ENCODE measurements at places on chromosomes 6 and 20. TPM values are rescaled to one million over a fixed set of nuclear protein-coding genes. Genes with fewer than 3 reads are reported as not detected.
A peak's percentile ranks its signal among the peaks of the same experiment; 100 is the strongest.

- no peak for DNase-seq
- H3K4me1 ChIP-seq = peaks cover 60% of the 10 kb centered on the region
- H3K36me3 ChIP-seq = no peaks in the 10 kb centered on the region
- no peak overlapping the region for H3K4me3 ChIP-seq
- no peaks in the 10 kb centered on the region for H3K27me3 ChIP-seq
Measured at GRCh38 chr20:35327074-35327976, 35.1 kb upstream of the FAM83C start.

- H3K36me3 ChIP-seq = peaks cover 9% of the 10 kb centered on the region
- no peak overlapping the region for H3K27ac ChIP-seq
- H3K4me3 ChIP-seq = no peak overlapping the region
- DNase-seq = no peak
Measured at GRCh38 chr6:39998126-39998525, 63.9 kb upstream of the MOCS1 start.

GRIK2 gene
- total RNA-seq = not detected

DNA sequence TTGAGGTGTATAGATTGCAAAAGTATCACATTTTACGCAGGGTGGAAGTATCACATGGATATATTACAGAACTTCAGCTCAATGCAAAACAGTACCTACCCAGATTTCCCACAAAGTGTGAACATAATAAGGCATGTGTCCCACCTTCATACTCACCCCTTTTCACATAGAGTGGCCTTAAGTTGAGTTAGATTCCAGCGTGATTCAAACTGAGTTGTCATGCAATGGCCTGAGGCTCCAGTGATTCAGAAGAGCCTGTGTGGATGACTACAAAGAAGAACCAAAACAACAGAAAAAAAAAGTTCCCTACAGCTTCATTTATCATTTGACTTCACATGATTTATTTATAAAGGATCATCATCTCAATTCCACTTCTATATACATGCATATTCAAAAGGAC, 309.7 kb downstream of the SLC35F1 start:
- H3K4me3 ChIP-seq = no peak overlapping the region
- H3K27ac ChIP-seq = no peak overlapping the region
- no peaks in the 10 kb centered on the region for H3K4me1 ChIP-seq

- H3K4me3 ChIP-seq = no peak overlapping the region
- H3K27ac ChIP-seq = no peak overlapping the region
- no peaks in the 10 kb centered on the region for H3K36me3 ChIP-seq
- H3K27me3 ChIP-seq = no peaks in the 10 kb centered on the region
- DNase-seq = no peak
- no peaks in the 10 kb centered on the region for H3K4me1 ChIP-seq
Measured at GRCh38 chr6:151747896-151748295, 59.6 kb upstream of the ESR1 start.

GRCh38 chr6:45577836-45578504, 200.2 kb upstream of the SUPT3H start:
- H3K4me3 ChIP-seq = no peak overlapping the region
- peaks cover 6% of the 10 kb centered on the region for H3K36me3 ChIP-seq
- H3K27ac ChIP-seq = no peak overlapping the region
- no peak for DNase-seq
- no peaks in the 10 kb centered on the region for H3K27me3 ChIP-seq
- H3K4me1 ChIP-seq = peaks cover 6% of the 10 kb centered on the region

DNA sequence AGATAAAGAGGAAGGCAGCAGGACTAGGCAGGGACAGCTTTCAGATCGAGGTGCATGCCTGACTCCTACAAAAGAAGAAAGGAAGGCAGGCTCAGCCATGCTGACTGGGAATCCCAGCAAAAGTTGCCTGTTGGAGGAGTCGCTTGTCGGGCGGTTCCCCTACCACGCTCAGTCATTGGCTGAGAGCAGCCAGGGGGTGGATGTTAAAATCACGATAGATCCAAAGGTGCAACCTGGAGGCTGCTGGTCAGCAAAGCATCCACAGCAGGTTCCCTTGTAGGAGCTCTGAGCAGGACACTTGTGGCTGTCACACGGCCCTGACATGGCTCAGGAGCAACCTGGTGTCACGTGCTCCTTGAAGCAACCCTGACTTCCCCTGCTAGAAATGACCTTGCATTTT, 74.6 kb downstream of the ISM1 start:
- H3K27ac ChIP-seq = no peak overlapping the region
- no peak for DNase-seq
- no peaks in the 10 kb centered on the region for H3K4me1 ChIP-seq
- no peaks in the 10 kb centered on the region for H3K27me3 ChIP-seq
- no peak overlapping the region for H3K4me3 ChIP-seq

GRCh38 chr6:119142041-119142440, 63.6 kb upstream of the FAM184A start:
- no peak overlapping the region for H3K4me3 ChIP-seq
- H3K4me1 ChIP-seq = peaks cover 21% of the 10 kb centered on the region
- no peak overlapping the region for H3K27ac ChIP-seq
- no peak for DNase-seq
- H3K27me3 ChIP-seq = peaks cover 11% of the 10 kb centered on the region
- H3K36me3 ChIP-seq = no peaks in the 10 kb centered on the region

GRCh38 chr6:20024316-20024673, 187.1 kb downstream of the ID4 start:
- no peak for DNase-seq
- peaks cover 18% of the 10 kb centered on the region for H3K4me1 ChIP-seq
- H3K27me3 ChIP-seq = peaks cover 34% of the 10 kb centered on the region
- no peak overlapping the region for H3K27ac ChIP-seq
- no peaks in the 10 kb centered on the region for H3K36me3 ChIP-seq

DNA sequence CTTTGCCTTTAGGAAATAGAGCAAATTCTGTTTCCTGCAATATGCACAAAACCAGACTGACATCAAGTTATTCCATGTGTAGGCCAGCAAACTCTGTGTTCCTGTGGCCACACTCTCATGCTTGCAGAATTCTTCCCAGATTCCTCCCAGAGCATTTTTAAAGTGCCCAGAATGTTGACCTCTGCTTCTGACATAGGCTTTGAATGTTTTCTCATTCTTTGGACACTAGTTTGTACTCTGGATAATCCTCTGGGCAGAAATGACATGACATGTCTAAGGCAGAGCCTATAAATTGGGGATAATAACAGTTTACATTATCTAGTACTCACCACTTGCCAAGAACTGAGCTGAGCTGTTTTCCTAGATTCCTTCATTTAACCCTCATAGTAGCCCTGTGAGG, 9.2 kb upstream of the EFHC1 start:
- H3K36me3 ChIP-seq = no peaks in the 10 kb centered on the region
- no peaks in the 10 kb centered on the region for H3K27me3 ChIP-seq
- peaks cover 18% of the 10 kb centered on the region for H3K4me1 ChIP-seq
- H3K4me3 ChIP-seq = no peak overlapping the region
- no peak for DNase-seq
- no peak overlapping the region for H3K27ac ChIP-seq

DNA sequence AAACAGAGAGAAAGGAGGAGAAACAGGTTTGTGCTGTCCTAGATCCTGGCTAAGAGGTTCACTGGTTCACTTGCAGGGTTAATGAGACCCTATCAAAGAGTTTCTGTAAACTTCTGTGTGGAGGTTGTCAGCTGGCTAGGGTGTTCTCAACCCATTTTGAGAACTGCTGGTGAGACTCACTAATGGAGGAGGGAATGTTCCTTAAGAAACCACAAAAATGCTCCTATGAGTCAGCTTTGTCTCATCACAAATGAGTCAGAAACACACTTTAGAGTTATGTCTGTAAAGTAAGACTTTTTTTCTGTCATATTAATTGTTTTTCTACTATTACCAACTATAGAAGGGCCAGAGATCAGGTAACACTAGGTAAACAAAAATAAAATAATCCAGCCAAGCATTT, 884.4 kb downstream of the PHF3 start:
- no peak overlapping the region for H3K4me3 ChIP-seq
- H3K27me3 ChIP-seq = no peaks in the 10 kb centered on the region
- DNase-seq = no peak
- H3K27ac ChIP-seq = no peak overlapping the region
- H3K36me3 ChIP-seq = peaks cover 3% of the 10 kb centered on the region
- no peaks in the 10 kb centered on the region for H3K4me1 ChIP-seq

GTF3C6 gene
- total RNA-seq = 62.3 TPM

DNA sequence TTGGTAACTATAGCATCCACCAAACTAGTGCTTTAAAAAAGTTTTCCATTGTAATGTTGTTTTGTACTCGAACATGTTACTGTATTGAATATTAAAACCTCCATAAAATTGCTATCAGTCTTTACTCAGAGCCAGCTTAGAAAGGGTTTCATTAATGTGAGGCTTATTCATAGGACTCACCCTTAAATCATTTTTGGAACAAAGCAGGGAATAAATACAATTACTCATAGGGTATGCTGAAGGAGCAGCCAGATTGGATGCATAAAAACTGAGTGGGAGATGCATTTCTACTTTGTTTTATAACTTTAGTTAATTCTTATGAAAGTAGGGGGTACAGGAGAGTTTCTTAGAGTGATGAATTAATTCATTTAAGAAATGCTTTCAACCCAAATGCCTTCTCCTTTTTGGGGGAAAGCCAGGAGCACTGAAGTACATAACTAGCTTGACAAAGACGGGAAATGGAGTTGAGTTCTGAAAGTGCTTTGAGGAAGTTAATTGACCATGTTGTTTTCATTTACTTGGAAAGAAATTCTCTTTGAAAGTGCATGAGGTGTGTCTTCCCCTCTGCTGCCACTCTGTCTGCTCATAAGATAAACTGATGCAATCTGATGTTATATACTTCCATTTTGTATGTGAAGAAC, 90.3 kb downstream of the RNF144B start:
- peaks cover 17% of the 10 kb centered on the region for H3K4me1 ChIP-seq
- no peak for DNase-seq
- H3K27me3 ChIP-seq = peaks cover 31% of the 10 kb centered on the region
- H3K27ac ChIP-seq = peak overlapping the region; percentile 24

COL20A1 gene
- total RNA-seq = 0.58 TPM
